ENCODE measurements at places on chromosomes 3 and 15. TPM values are rescaled to one million over a fixed set of nuclear protein-coding genes. Genes with fewer than 3 reads are reported as not detected.

The SNRK gene
- 15.6 TPM for polyA plus RNA-seq

The SI gene
- polyA plus RNA-seq = 0.11 TPM

The ZNF620 gene
- polyA plus RNA-seq = 2.8 TPM

The GPR149 gene
- not detected for polyA plus RNA-seq

The MB21D2 gene
- polyA plus RNA-seq = 3.2 TPM

The RHOV gene
- polyA plus RNA-seq = 4.6 TPM

The SAMD7 gene
- not detected for polyA plus RNA-seq

The CPLX3 gene
- not detected for polyA plus RNA-seq

The ENTPD3 gene
- 1.1 TPM for polyA plus RNA-seq

The PRTG gene
- 0.84 TPM for polyA plus RNA-seq

GRCh38 chr3:163016251-163016650, 1519.6 kb downstream of the OTOL1 start:
- no peak for DNase-seq

DNA sequence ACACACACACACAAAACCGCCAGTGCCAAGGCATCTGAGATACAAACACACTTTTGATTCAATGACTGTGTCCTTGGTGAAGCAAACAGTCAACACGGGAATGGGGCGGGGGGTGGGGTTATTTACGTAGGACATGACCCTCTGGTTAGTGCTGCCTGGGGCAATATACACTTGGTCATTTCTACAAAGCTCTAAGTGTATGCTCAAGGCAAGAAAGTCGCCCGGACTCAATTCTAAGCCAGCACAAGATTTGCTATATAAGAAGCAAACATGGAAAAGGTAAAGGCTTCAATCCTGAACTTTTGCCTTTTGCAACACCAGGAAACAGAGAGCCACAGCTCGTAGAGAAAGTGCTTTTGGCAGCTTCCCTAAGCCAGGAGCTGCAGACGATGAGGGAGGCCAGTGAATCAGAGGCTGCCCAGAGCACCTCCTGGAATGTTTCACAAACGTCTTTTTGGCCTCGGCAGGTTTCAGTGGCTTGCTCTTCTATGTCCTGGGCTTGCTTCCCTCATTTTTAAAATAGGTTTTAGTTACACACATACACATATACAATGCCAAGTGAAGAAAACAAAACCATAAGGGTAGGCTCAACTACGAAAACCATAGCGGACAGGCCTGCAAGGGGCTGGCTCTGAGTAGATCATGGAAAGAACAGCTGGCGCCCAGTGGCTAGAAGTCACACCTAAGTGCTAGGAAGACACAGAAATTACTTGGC, 73.6 kb downstream of the TM4SF4 start:
- peak; percentile 38 for DNase-seq

GRCh38 chr3:41111011-41111410, 88.3 kb upstream of the CTNNB1 start:
- no peak for DNase-seq

GRCh38 chr3:107662124-107662507, 139.4 kb downstream of the BBX start:
- peak; percentile 20 for DNase-seq

GRCh38 chr3:108835101-108835500, 12.5 kb downstream of the TRAT1 start:
- no peak for DNase-seq

DNA sequence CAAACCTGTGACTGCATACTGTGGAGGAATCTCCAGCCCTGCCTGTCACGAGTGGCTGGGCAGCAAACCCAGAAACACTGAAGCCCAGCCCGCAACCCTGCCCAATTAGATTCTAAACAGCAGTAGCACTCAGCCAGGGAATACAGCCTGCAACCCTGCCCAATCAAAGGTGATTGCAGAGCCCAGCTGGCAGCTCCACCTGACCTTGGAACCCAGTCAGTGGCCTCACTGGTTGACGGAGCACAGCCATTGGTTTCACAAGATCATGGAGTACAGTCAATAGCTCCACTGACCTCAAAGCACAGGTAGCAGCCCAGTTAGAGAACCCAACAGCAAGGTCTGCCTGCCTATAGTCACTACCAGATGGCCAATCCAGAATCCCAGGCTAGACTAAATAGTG, 35.2 kb upstream of the MYLK start:
- peak; percentile 8 for DNase-seq

- DNase-seq = no peak
Measured at GRCh38 chr3:142105991-142106390, 43.4 kb downstream of the TFDP2 start.

DNA sequence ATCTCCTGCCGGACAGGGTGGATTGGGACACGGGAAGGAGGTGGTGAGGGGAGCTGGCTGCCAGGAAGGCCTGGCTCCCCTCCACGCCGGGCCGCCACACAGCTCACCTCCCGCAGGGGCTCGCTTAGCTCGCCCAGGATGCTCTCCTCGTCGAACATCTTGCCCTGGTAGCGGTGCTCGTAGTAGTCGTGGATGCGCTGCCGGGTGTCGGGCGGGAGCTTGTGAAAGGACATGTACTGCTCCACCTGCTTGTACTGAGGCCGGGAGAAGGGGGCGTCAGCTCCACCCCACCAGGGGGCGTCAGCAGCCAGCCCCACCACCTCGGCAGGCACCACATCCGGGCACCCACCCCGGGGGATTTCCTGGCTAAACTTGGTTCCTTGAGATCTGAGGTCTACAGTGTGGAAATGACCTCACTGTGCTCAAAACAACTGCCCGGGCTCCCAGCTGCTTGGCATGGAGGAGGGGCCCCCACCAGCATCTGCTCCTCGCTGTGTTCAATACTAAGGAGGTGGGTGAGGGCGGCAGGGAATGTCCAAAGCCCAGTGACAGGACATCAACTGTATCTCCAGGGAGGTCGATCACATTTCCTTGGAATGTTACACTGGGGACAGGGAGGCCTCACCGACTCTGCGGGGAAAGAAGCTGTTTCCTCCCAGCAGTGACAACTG, 43.4 kb downstream of the HCN4 start:
- DNase-seq = no peak

- no peak for DNase-seq
Measured at GRCh38 chr3:111913163-111913763, 54.2 kb downstream of the PHLDB2 start.

DNA sequence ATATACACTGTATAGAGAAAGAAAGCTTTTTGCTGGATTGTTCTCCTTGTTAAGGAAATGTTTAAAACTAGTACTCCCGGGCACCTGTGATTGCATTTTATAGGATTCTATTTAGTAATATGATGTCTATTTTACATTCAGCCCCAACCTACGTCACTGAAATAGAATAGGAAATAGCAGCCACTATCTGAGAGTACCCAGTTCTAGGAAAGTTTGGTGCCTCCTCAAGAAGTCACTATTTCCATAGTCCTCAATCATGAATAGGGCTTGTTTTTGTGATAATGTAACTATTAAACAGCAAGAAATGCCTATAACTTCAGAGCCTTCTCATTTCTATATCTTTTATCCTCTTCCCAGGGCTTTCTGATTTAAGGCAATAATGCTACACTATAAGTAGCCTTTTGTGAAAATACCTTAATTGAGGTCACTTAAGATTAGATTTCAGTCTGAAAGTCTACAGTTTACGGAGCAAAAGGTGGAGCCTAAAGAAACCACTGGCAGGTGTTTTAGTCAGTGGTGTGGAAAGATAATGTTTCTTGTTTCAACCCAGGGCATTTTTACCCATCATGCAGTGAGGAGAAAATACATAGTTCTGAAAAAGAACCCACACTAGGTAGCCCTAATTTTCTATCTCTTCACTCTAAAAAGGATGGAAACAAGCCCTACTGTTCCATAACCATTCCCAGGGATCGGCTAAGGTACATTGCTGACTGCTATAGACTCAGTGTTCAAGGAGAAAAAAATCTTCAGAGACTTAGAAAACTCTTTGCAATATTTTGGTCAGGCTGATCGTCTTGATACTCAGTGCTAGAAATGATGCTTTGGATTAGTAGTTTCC, 38.7 kb downstream of the TIGIT start:
- no peak for DNase-seq

DNA sequence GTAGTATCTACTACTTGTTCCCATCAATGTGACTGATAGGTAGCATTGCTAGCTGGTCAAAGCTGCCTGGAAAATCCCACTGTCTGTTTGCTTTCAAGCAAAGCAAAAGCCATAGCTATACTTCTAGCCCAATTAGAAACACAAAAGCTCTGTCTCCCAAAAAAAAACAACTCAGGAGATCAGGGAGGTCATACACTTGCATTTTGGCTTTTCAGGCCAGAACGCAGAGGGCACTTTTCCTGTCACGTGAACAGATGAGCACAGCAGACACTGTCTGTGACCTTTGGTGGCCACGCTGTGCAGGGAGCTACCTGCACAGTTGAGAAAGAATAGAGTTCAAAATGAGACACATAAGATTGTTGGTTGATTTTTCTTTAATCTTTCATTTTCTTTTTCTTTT, 441.7 kb upstream of the PDZRN3 start:
- DNase-seq = no peak

DNA sequence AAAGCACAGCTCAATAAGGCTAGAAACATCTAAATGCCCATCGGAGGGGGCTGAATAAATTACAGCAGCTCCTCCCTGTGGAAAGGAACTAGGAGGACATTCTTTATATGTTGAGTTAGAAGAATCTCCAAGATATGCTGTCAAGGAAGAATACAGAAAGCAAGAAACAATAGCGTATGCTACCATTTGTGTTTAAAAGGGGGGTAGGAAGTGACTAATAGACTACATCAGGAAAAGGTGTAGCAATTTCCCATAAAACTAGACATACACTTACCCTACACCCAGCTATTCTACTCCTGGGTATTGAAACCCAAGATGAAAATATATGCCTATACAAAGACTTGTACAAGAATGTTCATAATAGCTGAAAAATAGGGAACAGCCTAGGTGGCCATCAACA, 21.6 kb downstream of the SEC61A1 start:
- no peak for DNase-seq

DNA sequence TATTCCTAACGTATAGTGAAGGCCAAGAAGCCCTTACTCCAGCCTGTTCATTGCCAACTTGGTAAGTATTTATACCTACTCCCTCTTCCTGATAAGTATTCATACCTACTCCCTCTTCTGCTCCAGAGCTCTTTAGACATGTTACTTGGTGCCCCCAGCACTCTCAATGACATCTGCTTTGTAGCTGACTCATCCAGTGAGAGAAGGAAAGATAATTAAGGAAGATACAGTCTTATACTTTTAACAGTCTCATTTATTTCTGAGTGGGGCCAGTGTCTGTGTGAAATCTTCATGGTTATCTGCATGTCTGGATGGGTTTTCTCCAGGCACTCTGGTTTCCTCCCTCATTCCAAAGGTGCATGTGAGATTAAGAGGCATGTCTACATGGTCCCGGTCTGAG, 698.7 kb downstream of the FHIT start:
- no peak for DNase-seq

- DNase-seq = no peak
Measured at GRCh38 chr3:195182470-195182795, 88.5 kb downstream of the XXYLT1 start.

DNA sequence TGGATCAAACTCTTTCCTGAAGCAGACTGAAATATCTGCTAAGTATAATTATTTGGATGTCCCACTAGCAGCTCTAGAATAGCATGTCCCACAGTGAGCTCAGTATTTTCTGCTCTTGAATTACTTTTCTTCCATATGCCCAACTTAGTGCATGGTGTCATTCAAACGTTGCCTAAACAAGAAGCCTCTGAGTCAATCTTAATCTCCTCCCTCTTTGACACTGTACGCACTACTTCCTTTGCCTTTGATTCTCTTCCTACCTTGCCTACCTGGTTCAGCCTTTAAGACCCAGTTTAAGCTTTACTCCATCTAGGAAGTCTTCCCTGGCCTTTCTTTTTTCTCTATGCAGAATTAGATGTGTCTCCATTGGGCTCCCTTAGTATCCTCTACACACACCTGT, 54.5 kb downstream of the SEC22A start:
- DNase-seq = no peak

DNA sequence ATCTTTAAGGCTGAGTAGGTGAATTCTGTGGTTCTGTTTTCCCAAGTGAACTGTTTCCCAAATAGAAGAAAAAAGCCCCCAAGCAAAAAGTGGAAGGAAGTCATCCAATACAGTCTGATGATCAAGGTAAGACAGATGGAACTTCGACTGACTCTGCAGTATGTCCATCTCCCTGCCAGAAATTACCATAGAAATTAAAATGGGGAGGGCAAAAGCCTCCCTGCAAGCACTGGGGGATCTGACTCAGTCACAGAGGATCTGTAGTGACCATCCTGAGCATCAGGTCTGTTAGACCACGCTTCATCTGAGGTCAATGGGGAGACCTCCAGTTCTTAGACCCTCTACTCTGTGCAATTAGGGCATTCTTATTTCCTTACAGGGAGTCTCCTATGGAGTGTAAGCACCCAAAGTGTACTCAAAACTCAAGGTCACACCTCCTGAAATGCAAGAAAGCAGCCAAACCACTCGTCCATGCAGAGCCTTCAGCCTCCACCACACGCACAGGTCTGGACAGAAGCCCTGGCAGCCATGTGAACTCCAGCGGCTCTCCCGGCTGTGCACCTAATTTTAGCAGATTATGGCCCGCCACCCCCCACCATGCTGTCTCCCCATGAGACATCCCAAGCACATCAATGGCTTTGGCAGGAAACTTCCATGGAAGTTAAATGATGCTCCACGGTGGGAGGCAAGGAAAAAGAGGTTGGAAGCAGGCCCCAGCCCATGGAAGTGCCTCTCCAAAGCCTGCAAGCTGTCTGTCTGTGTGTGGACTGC, 348.7 kb downstream of the NTRK3 start:
- DNase-seq = no peak

DNA sequence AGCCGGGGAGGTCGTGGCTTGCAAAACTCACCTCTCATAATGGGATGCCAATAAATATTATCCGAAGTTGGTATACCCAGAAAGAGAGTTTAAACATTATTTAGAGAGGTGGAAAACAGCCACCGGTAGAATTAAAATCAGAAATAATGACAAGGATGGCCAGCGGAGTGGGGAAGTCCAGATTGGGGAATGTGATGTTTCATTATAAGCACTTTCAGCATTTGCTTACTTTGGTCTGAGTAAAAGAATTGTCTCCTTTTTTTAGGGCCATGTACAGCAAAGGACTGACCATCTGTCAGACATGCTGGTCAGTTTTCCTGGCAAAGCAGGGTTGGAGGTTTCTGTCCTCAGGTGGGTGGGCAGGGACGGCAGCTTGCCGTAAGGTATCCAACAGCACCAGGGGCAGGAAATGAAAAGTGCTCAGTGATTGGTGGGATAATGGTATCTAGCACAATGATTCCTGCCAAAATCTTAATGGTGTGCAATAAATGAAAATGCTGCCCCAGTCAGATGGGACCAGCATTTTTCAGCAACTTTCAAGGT, 24.3 kb downstream of the APBA2 start:
- DNase-seq = no peak

All from kidney (tissue), 22 donors.